NCI-H2171 (cell line): ENCODE measurements at places on chromosomes 5 and 9.

DNA sequence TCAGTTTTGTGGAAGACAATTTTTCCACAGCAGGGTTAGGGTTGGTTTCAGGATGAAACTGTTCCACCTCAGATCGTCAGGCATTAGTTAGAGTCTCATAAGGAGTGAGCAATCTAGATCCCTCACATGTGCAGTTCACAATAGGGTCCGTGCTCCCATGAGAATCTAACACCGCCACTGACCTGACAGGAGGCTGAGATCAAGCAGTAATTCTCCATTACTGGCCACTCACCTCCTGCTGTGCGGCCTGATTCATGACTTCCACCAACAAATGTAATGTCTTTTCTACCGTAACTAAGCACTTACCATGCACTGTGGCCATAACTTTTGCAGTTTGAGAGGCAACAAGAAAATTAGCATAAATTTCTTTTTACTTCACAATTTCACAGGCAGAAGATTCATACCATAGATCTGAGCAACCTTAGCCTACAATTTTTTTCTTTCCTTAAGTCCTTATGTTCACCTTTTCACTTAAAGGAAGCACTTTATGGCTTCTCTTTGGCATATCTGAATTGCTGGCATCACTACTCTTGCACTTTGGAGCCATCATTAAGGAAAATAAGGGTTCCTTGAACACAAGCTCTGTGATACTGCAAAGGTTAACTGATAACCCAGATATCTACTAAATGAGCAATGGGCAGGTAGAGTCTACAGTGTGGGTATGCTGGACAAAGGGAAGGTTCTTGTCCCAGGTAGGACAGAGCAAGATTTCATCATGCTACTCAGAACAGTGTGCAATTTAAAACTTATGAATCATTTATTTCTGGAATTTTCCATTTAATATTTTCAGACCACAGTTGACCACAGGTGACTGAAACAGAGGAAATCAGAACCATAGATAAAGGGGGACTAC, 83.0 kb upstream of the IFNK start:
- DNase-seq, result no peak

- no peak for DNase-seq
Measured at GRCh38 chr5:664343-664993, 28.7 kb downstream of the TPPP start.

DNA sequence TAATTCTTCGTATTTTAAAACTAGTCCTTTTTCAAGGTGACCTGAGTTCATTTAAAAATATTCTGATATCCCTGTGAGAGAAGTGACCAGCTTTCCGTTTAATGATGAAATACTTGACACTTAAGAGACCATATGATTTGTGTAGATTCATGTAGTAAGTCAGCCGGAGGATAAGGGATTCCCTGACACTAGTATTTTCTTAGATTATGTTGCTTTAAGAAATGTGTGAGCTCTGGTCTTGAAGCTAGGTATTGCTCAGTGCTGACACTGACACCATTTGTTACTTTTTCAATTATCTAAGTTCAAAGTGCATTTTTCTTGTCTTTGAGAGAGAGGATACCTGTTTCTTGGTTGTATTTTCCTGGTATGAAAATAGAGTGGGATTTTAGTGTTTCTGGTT, 4.2 kb downstream of the NIPBL start:
- no peak for DNase-seq

GRCh38 chr5:116135344-116135743, 50.5 kb downstream of the COMMD10 start:
- no peak for DNase-seq

DNA sequence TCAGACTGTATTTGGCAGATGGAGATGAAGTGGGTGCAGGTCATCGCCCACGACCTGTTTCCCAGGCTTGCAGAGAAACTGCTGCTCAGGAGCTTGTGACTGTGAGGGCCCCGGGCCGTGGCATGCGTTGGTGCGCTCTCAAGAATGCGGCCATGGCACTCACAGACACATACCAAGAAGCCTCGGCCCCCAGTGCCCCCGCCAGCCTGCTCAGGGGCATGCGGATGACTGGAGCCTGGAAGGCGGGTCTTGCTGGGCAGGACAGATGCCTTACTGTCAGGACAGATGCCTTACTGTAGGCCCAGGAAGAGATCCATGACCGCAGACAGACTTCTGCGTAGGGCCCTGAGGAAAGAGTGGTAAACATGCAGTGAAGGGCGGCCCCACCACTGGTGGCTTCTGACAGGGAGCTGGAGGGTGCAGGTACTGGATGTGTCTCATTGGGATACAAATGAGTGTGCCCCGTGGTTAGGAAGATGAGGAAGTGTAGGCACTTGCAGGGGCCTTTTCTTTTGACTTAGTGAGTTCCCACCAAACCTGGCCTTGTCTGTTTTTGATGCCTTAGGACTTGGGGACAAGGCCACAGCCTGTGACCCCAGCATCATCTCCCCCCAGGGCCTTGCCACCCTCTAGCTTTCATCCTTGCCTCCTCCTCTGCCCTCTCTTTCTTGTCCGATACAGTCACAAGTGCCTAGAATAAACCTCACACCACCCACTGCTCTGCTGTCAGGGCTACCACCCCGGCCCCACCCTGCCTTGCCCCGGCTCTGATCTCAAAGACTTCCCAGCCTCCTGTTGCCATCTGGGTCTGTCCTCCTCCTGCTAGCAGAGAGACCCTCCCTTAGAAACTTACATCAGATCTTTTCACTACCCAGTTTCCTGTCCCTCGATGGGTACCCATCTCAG, 68.8 kb upstream of the ABL1 start:
- DNase-seq, result no peak

- no peak for DNase-seq
Measured at GRCh38 chr9:90767523-90768100, 34.0 kb upstream of the SYK start.

GRCh38 chr5:108911055-108911454, 163.4 kb downstream of the FER start:
- DNase-seq, result no peak

DNA sequence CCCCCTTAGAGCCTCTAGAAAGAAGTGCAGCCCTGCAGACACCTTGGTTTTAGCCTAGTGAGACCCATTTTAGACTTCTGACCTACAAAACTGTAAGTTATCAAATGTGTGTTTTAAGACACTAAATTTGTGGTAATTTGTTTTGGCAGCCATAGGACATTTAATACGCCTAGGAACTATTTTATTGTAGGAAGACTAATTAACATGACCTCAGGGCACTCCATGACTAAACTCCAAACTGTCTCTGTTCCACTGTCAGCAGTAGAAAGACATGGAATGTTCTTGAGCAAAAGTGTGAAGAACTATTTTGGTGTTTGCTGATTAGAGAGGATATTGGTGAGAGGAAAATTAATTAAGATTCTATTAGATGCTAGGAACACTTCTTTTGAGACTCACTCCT, 4.1 kb upstream of the APC start:
- DNase-seq, result no peak

DNA sequence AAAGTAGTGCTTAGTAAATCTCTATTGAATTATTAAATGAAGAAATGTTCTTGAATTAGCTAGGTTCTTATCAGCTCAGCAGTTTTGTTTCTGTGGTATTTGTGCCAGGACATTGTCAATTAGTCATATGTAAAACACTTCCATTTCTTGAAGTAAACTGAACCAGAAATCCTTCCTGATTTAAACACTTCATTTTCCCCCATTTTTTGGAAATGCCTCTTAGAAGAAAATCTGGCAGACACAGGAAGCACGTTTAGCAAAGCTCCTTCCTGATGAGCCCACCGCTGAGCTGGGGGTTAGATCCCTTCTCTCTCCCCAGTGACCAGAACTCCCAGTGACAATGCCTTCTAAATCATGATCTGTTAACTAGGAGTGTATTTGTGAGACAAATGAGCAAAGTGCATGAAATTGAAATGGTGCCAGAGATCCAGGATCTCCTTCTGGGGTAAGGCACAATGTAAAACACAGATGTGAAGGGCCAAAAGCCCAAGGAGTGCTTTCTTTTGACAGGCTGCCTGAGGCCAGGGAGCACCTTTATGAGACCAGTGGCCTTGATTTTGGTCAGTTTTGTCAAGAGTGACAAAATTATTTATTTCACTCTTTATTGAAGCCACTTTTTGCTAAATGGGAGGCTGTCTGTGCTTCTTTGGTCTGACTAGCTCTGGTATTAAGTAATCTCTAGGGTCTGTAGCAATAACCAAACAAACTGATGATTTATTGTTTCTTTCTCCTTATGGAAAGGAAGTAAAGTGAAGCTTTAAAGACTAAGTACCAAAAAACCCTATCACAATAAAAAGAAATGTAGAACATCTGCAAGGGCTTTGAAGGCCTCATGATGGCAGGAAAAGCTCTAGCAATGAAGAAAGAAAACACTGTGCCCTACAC, 25.5 kb upstream of the RUSC2 start:
- no peak for DNase-seq

- peak; percentile 6 for DNase-seq
Measured at GRCh38 chr5:33969572-33970452, 14.7 kb downstream of the SLC45A2 start.

GRCh38 chr5:158534203-158534602, 565.5 kb downstream of the EBF1 start:
- DNase-seq, result no peak

GRCh38 chr5:153256-153655, 38.0 kb upstream of the LRRC14B start:
- no peak for DNase-seq

- no peak for DNase-seq
Measured at GRCh38 chr5:111953351-111954127, 196.5 kb upstream of the NREP start.

DNA sequence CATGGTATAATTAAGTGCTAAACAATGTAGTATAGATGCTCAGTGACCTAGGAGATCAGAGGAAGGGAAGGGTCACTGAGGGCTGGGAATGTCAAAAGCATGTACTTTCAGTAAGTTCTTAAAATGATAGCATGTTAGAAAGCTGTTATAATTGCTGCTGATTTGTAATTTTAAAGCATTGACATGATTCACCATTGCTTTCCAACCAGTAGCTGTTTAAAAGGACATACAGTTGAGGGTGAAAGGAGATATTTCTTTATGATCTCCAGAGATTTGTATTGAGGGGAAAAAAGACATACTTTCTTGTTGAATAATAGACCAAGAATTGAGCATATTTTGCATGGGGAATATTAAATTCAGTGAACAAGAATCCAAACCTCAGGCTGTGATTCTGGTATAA, 1.2 kb upstream of the SLC1A3 start:
- no peak for DNase-seq

DNA sequence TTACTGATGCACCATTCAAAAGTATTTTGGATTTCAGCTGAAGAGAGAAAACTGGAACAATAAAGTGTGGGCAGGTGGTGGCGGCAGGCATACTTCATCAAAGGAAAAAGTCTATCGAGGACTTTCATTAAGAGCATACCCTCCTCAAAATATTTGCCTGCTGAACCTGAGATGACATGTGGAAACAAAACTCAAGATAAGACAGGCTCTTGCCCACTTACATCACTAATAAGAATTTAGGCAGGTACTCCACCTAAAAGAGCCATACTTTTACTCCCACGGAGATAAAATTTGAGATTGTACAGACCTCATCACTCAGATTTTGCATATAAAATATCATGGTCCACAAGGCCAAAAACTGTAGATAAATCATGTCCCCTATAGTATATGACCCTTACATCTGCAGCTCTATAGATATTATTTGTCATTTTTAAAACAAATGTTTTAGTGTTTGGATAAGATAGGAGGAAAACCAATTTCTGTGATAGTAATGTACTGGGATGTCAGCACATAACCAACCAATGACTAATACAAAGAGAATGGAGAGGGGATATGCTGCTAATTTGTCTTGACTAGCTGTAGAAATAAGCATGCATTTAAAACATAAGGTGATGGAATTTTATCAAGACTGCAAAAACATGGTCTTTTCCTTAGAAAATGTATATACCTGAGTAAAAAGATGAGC, 730.6 kb upstream of the ZNF608 start:
- no peak for DNase-seq

- DNase-seq, result no peak
Measured at GRCh38 chr9:130662099-130662969, 2.1 kb upstream of the PRDM12 start.

- no peak for DNase-seq
Measured at GRCh38 chr9:109816490-109816889, 36.5 kb downstream of the PALM2AKAP2 start.

- no peak for DNase-seq
Measured at GRCh38 chr5:40440746-40441145, 239.0 kb upstream of the PTGER4 start.

- no peak for DNase-seq
Measured at GRCh38 chr5:61423487-61424145, 91.6 kb downstream of the ZSWIM6 start.

- DNase-seq, result no peak
Measured at GRCh38 chr5:113089653-113090335, 113.2 kb downstream of the DCP2 start.

- DNase-seq, result no peak
Measured at GRCh38 chr9:111843971-111844370, 49.2 kb upstream of the SHOC1 start.

- no peak for DNase-seq
Measured at GRCh38 chr5:172059661-172060100, 53.2 kb upstream of the FBXW11 start.

DNA sequence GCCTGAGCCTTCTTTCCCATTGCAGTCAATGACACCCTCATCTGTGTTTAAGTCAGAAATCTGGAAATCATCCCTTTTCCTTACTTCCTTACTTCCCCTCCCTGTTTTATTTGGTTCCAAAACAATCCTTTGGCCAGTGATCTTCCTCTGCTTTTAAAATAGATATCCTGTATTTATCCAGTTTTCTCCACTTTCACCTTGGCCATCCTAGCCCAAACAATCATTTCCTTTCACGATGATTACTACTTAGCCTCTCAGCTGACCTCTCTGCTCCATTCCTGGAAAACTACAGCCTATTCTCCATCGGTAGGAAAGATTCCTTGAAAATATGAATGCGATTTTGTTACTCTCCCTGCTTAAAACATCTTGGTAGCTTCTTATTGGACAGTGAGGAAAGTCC, 565.4 kb downstream of the TLR4 start:
- no peak for DNase-seq

DNA sequence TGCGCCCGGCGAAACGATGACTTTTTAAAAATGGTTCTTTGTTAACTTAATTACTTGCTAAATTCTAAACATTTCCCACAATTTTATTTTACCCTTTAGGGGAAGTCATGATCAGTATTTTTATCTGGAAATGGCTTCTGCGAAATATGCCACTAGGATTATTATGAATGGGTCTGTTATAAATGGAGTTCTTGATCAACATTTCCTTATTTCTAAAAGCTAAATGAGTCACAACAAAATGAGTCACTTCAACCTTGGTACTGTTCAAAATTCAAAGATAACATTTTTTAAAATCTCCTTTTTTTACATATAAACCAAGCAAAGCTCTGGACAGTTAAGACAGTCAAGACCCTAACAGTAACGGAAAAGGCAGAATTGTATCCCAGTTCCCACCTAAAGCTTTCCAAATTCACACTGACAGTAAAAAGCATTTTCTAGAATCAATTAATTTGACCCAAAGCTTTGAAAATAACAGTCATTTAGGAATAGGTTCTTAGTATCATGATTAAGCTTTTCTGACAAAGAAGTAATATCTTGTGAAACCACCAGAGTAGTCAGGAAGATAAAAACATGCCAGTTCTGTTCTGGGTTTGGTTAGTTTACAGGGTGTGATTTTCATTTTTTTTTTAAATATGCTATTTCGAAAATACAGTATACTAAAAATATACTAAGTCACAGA, 81.7 kb downstream of the LHFPL2 start:
- DNase-seq, result no peak

GRCh38 chr5:178489271-178489976, 100.8 kb downstream of the COL23A1 start:
- no peak for DNase-seq
